Hematopoietic multipotent progenitor cell treated with erythropoietin and hydrocortisone succinate and interleukin-3 and kit ligand, for 15 days (in vitro differentiated cells): ENCODE measurements at places on chromosomes 12 and 14.

DNA sequence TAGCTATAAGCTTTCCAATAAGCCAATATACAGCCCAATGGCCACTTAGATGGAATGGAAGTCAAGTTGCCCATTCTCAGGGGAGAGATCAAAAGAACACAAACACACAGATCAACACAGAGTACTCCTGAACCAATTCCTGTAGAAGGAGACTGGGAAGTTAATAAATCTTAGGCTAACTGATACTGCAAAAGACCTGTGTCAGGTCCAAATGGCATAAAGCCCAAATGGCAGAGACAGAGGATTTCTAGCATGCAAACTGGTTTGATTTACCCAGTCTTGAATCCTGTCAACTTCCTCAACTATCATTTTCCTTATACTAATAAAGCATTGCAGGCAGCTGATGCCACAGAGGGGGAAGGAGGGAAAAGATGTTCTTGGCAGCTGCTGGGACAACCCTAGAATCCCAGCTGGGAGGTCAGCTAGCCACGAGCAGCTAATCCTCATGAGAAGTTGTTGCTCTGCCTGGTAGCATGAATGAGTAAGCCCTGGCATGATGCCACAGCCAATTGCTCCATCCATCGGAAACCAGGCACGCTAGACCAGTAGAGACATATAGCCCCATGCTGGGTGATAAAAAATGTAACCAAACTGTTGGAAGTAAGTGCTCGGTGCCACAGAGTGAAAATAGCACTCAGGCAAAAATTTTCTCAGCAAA is 26.2 kb downstream of the ANG start:
- DNase-seq: no peak

- no peak for DNase-seq
Measured at GRCh38 chr14:77092676-77093075, 5.4 kb upstream of the CIPC start.

DNA sequence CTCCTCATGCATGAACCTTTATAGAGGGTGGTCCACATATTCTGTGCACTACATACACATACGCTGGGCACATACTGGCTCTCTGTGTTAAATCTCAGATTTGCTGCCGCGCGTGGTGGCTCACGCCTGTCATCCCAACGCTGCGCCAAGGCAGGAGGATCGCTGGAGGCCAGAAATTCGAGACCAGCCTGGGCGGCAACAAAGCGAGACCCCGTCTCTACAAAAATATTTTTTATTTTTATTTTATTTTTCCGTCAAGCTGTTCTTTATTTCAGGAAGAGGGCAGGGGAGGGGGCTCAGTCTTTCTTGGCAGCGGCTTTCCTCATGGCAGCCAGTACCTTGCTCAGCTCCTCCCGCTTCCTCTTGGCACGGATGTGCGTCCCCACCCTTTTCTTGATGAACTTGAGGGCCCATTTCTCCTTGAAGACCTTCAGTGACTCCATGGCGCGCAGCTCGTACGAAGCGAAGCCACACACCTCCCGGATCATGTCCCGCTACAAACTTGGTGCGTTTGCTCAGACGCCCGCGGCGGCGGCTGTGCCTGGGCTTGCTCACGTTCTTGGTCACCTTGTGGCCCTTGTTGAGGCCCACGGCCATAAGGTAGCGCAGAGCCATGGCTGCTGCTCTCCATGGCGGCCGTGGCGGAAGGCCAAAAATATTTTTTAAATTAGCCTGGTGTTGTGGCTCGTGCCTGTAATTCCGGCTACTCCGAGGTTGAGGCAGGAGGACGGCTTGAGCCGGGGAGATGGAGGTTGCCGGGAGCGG is 3.2 kb downstream of the DCAF4 start:
- no peak for DNase-seq

DNA sequence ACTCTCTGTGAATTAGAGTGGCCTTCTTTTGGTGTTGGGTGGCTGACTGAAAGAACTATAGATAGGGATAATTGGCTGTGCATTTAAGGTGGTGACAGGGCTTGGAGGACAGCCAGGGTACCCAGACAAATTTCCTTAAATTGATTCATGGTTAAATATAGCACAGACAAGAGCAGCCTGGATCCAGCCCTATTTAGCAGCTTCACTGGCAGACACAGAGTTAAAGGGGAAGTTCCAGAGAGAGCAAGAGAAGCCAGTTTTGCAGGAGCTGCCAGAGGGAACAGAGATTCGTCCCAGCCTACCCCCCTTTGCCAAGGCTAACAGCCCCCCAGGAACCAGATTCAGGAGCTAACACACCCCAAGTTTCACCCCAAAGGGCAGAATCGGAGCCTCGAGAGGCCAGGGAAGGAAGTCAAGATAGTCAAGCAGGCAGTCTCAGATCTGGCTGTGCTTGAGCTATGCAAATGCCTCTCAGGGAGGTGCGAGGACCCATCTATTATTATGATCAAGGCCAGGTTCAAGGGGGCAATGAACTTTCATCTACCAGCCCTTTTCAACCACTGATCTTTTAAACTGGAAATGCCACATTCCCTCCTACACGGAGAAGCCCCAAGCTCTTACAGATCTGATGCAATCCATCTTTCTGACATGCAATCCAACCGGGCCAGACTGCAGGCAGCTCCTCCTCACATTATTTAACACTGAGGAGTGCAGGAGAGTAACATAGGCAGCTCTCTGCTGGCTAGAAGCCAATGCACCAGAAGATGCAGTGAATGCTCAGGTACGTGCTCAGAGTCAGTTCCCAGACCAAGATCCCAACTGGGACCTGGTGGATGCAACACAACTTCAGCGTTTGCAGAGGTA is 58.2 kb downstream of the DHRS2 start:
- DNase-seq: no peak

DNA sequence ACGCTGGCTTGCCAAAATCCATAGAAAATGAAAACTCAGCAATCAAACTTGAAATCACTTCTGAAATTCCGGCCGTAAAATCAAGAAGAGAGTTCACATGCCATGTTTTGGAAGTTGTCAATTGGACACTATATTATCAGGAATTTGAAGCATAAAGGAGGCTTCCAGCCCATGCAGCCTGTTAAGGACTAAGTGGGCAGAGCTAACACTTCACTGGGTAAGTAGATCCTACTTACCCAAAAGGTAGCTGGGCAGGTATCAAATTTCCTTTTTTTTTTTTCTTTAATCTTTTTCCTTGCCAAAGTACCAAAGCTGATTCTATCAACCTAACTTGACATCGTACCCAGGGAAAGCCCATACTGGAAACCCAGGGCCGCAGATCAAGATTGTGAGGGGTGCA is 71.5 kb upstream of the ARHGAP5 start:
- no peak for DNase-seq

- no peak for DNase-seq
Measured at GRCh38 chr14:21704338-21704737, 30.7 kb upstream of the OR4E1 start.

DNA sequence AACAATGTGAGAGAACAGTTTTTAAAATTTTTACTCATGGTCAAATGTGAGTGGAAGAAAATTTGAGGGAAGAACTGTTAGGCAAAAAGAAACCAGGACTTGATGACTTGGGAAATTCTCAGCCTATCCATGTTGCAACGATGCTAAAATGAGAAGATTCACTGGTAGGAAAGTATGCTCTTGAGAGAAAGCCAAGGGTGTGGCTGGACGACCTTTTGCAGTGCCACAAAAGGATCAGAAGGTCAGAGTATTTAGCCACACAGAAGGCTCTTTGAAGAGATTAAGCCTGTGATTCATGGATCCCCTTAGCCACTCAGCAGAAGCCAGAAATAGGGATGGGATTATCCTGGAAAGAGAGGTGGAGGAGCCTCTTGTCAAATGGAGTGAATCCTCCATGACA is 336.8 kb downstream of the LRIG3 start:
- DNase-seq: no peak

GRCh38 chr12:57837864-57838562 is 8.5 kb downstream of the CTDSP2 start:
- no peak for DNase-seq

GRCh38 chr14:89415159-89415558 is 1.9 kb downstream of the FOXN3 start:
- no peak for DNase-seq

DNA sequence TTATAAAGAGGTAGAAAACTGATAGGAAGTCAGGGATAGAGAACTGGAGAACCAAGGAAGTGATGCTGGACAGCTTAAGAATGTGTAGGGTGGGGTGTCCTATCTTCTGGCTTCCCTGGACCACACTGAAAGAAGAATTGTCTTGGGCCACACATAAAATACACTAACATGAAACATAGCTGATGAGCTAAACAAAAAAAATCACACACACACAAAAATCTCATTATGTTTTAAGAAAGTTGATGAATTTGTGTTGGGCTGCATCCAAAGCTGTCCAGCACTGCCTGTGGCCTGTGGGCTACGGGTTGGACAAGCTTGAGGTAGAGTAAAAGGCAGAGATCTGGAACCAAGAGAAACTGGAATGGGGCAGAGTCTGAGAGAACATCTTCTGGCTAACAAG is 7.4 kb downstream of the GLT8D2 start:
- no peak for DNase-seq

DNA sequence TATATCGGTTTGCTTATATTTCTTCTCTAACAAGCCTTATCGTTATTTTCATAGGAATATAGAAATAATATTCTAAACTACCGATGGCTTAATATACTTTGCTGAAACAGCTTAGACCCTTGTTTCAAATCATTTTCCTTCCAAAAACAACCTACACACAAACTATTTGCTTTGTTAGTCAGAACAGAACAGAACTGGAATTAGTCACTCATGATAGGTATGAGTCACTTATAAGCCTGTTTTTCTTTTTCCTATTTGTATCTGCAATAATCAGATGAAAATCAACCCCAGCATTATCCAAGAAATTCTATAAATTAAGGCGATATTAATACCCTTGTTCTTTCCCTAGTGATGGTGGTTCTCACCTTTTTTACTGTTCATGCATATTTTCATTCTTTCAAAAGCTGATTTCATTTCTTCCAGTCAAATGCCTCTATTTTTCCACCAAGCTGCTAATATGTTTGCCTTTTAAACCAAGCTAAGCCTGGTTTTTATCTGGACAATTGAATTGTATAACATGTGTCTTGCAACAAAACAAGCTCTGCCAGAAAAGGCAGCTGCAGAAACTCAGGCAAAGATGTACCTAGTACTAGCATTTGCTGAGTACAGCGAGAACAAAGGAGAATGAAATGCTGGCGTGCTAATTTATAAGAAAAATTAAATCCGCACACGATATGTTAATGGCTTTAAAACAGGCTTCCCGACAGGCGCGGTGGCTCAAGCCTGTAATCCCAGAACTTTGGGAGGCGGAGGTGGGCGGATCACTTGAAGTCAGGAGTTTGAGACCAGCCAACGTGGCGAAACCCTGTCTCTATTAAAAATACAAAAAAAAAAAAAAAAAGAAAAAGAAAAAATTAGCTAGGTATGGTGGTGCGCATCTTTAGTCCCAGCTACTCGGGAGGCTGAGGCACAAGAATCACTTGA is 1418.2 kb downstream of the AACS start:
- DNase-seq: no peak

- no peak for DNase-seq
Measured at GRCh38 chr12:92756898-92757596, 54.3 kb downstream of the PLEKHG7 start.

DNA sequence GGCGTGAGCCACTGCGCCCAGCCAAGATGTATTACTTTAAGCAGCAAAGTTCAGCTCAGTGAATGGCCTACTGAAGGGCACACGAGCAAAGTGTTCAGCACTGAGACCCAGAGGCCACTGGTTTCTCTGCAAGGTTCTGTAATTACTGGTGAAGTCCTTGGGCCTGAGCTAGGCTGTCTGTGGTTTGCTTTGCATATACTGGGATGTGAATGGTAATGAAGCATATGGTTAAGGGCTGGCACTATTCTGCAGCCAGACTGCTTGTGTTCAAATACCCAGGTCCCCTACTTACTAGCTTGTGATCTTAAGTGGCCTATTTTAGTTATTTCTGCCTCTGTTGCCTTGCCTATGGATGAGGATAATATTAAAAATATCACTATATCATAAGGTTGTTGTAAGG is 72.0 kb downstream of the LLPH start:
- DNase-seq: no peak

DNA sequence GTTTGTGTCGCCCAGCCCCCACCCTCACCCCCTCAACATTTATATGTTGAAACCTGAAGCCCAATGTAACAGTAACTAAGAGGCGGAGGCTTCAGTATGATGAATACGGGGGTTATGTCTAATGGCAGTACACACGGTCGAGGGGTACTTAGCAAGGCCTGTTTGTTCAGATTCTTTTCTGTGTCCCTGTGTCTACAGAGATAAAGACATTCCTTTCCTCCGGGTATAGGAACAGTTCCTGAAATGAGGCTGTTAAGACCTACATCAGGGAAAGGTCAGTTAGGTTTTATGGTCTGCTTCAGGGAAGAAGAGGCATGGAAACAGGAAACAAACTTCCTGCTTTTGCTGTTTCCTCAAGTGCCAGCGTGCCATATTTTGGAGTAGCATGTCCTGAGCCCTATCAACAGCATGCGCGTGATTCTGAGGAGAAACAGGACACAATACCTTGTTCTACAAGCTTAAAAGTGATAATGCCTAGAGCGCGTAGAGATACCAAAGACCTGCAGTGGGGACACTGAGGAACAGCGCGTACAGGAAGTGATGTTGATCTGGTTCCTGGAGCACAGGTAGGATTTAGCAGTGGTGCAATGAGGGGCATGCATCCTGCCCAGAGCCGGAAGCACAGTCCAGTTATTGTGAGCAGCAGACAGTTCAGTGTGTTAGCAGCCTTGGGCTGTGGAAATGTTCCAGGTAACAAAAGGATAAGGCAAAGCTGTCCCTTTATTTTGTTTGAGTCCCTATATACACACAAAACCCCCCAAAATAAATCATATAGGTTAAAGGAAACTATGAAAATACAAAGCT is 47.2 kb downstream of the FGD4 start:
- DNase-seq: no peak

DNA sequence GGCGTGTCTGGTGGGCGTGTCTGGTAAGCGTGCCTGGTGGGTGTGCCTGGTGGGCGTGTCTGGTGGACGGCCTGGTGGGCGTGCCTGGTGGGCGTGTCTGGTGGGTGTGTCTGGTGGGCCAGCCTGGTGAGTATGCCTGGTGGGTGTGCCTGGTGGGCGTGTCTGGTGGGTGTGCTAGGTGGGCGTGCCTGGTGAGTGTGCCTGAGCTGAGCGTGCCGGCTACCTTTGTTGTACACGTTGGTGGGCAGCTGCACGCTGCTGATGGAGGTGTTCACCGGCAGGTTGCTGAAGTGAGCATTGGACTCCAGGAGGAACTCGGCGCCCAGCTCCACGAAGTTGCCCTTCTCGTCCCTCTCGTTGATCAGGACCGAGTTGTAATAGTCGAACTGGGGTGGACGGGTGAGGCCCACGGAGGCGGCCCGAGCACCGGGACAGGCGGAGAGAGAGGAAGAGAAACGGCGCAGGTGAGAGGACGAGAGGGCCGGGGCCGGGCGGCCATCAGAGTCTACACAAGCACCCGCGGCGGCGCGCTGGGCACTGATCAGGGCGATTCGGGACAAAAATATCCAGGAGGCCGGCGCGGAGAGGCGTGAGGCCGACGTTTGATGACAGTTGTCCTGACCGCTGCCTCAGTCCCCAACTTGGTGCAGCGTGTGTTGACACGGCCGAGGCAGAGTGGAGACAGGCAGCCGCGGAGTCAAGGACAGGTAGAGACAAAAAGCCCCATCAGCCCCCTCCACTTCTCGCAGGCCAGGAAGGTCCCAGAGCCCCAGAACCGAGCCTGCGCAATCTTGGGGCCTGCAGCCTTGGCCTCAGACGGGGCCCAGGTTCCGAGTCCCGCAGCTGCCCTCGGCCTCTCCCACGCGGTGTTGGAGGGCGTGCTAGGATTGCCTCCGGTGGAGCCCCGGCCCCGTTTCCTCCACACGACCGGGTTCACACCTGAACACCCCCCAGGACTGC is 10.5 kb downstream of the CACNA2D4 start:
- DNase-seq: peak; percentile 85
